ENCODE measurements at places on chromosomes 3 and 15.

DNA sequence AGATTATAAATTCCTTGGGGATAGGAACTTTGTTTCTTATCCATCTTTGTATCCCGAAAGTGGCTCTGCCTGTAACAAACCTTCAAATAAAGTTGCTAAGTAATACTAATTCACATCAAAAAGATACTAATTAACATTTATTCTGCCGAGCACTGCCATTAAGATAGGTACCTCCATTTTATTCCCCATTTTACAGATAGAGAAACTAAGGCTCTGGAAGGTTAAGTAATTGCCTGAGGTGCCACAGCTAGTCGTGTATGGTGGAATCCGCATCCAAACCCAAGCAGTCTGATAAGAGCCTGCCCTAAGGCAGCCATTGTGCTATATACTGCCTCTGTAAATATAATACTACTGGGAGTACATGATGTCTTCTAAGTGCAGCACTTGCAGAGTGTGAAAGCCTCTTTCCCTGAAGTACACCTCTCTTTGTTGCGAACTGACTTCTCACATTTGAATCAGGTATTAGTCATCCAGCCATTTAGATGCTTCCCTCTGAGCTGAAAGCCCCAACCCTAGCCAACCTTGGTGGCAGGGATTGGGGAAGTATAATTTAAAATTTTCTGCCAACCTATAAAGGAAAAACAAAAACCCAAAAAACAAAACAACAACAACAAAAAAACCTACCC is 78.5 kb upstream of the CHD2 start:
- DNase-seq, result no peak

GRCh38 chr3:158977497-158977896 is 175.6 kb downstream of the MFSD1 start:
- no peak for DNase-seq

DNA sequence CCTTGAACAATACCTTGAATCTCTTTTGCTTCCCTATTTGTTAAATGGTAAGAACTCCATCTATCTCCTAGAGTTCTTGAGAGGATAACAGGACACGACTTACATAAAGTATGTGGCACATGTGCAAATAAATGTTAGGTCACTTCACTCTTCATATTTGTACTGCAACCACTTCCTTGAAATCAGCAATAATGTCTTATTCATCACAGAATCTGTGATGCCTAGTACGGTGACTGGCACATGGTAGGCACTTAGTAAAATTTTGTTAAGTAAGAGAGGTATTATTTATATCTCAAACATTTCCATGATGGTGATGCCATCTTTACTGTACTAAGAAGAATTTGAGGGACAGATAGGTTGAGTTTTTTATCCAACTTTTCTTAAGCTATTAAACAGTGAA is 14.3 kb downstream of the CD47 start:
- no peak for DNase-seq

- no peak for DNase-seq
These were observed 100.5 kb downstream of the LINGO1 start for GRCh38 chr15:77532067-77532710.

DNA sequence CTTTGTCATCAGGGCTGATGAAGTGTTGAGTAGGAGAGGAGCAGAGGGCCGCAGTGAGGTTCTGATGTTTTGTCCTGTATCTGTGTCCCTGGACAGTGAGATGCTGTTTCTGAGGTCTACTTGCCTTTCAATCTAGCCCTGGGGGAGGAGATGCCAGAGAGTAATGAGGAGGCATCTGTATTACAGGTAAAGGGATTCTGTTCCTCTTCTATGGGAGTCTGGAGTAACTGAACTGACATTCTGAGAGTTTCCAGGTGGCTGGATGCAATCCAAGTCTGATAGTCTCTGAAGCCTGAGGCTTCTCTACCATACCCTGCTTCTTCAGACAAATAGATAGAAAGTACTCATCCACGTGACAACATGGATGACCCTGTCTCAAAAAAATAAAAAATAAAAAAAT is 60.9 kb downstream of the IL12A start:
- DNase-seq, result no peak

DNA sequence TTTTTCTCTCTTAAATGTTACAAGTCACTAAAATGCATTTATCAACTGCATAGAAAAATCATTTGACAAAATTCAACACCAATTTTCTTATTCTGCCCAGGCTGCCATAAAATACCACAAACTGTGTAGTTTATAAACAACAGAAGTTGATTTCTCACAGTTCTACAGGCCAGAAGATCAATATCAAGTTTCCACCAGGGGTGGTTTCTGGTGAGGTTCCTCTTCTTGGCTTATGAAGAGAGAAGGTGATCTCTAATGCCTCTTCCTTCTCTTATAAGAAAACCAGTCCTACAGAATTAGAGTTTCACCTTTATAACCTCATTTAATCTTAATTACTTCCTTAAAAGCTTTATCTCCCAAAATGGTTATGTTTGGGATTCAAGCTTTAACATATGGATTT is 10.9 kb upstream of the CD200R1L start:
- peak; percentile 32 for DNase-seq
